ENCODE measurements at places on chromosomes 2 and 18. TPM values are rescaled to one million over a fixed set of nuclear protein-coding genes. Genes with fewer than 3 reads are reported as not detected.

- DNase-seq: no peak
These were observed 153.3 kb upstream of the RAB12 start for GRCh38 chr18:8455661-8456614.

GRCh38 chr18:31789409-31789808 lies 28.7 kb upstream of the SLC25A52 start:
- no peak for DNase-seq

- no peak for DNase-seq
These were observed 45.9 kb upstream of the KCNF1 start for GRCh38 chr2:10865841-10866240.

Gene ETAA1
- polyA plus RNA-seq: 29.3 TPM

- DNase-seq: no peak
These were observed 92.8 kb upstream of the TTC39C start for GRCh38 chr18:23921716-23922285.

DNA sequence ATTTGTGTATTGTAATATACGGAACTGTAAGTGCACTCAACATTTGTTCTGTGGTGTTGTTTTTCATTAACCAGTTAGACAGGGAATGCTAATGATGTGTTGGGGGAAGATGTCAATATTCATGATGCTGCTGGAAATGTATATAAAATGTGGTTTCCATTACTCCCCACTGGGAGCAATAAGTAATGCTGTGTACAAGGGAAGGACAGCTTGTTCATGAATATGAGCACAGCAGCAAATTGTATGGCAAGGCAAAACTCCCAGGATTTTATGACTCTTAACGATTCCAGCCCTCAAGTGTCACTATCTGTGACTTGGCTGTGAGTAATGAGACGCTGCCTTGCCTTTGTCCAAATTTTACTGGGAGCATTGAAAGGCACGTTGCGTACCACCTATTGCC lies 312.4 kb upstream of the DDX18 start:
- DNase-seq: no peak

DNA sequence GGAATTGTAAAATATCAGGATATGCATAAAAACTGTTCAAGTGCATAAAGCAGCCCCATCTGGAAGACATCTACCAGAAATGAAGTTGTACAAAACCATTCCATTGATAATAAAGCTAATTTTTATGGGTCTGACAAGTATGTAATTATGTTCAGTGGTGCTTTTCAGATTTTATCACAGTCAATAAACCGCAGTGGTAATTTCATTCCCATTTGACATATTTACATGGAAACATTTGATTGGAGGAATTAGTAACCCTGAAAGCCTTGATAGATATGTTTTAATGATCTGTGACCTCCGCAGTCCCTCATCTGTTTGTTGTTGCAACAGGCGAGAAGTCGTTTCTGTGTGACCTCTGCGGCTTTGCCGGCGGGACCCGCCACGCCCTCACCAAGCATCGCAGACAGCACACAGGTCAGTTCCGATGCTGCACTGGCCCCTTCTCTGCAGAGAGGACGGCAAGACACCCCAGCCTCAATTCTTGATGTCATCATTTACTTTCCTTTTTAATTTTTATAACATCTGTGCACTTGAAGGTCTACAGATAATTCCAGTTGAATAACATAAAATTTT lies 283.1 kb downstream of the ZNF407 start:
- DNase-seq: no peak

Data from right renal pelvis (tissue), 4 donors.